ENCODE measurements at places on chromosomes 12 and 14. TPM values are rescaled to one million over a fixed set of nuclear protein-coding genes. Genes with fewer than 3 reads are reported as not detected.

DNA sequence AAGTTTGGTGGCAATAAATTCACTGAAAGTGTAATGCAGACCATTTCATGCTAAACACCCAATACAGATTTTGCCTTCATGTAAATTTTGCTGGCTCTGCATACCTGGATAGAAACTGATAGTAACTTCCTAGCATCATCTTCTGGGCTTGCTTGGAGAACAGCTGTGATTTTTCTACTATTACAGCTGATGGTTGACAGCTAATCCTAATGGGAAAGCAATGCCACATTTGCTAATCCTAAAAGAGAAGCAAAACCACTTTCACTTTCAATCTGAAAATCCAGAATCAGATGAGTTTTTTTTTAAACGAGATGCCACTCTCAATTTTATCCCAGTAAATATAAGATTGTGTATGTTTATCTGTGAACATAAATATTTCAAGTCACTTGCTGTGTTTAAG is 1035.9 kb downstream of the TRHDE start:
- no peaks in the 10 kb centered on the region for H3K27me3 ChIP-seq
- DNase-seq = peak; percentile 2
- H3K4me3 ChIP-seq = no peak overlapping the region

GRCh38 chr12:28130625-28131598 is 59.3 kb upstream of the CCDC91 start:
- H3K36me3 ChIP-seq = no peaks in the 10 kb centered on the region
- DNase-seq = no peak
- no peaks in the 10 kb centered on the region for H3K27me3 ChIP-seq
- no peak overlapping the region for H3K4me3 ChIP-seq
- no peaks in the 10 kb centered on the region for H3K4me1 ChIP-seq

- no peak overlapping the region for H3K4me3 ChIP-seq
- no peak overlapping the region for H3K27ac ChIP-seq
- H3K4me1 ChIP-seq = no peaks in the 10 kb centered on the region
Observed at GRCh38 chr14:62428429-62429203, 616.6 kb downstream of the KCNH5 start.

DNA sequence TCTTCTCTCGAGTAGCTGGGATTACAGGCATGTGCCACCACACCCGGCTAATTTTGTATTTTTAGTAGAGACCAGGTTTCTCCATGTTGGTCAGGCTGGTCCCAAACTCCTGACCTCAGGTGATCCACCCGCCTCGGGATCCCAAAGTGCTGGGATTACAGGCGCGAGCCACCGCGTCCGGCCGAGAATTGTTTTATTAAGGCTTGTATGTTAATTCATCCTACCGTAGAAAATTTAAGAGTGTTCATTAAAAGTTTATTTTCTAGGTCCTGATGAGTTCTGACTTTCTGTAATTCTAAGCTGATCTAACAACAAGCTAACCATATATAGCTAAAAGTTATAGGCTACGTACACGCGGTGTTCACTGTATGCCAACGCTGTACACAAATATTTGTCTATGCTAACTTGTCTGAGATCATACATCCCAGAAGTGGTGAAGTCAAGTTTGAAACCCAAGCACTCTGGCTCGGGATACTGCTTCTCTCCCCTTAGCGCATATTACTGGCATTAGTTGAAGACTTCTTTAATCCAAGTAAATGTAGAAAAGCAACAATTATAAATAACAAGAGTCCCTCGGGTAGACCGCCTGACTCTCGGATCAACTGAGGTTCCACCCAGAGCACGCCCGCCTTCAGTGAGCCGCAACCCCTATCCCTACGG is 570 bp upstream of the MRPS35 start:
- DNase-seq = no peak
- H3K27me3 ChIP-seq = no peaks in the 10 kb centered on the region
- H3K4me1 ChIP-seq = no peaks in the 10 kb centered on the region
- no peaks in the 10 kb centered on the region for H3K36me3 ChIP-seq
- H3K4me3 ChIP-seq = peak overlapping the region; percentile 89

DNA sequence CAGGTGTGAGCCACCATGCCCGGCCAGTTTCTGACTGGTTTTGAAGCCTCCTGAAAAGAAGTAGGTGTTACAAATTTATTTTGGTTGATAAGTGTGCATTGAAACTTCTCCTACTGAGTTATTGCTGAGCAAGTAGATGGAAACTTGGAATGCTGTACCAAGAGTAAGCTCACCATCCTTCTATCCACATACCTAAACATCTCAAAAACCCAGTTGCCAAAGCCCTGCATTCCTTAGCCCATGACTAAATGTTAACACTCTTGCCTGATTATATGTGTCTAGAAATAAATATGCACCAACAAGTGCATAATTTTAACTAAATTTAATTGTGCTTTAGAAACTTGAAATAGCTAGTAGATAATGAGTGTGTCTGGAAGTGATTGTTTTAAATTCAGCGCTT is 357.8 kb downstream of the DUSP6 start:
- no peak overlapping the region for H3K27ac ChIP-seq
- no peak for DNase-seq
- H3K4me3 ChIP-seq = no peak overlapping the region

The RNASE1 gene
- total RNA-seq = 201 TPM

GRCh38 chr12:124501112-124501561 is 66.3 kb downstream of the NCOR2 start:
- peaks cover 59% of the 10 kb centered on the region for H3K4me1 ChIP-seq
- peak overlapping the region; percentile 57 for H3K27ac ChIP-seq
- no peaks in the 10 kb centered on the region for H3K27me3 ChIP-seq
- H3K4me3 ChIP-seq = no peak overlapping the region
- peak; percentile 29 for DNase-seq

The FLRT2 gene
- total RNA-seq = 16.6 TPM

DNA sequence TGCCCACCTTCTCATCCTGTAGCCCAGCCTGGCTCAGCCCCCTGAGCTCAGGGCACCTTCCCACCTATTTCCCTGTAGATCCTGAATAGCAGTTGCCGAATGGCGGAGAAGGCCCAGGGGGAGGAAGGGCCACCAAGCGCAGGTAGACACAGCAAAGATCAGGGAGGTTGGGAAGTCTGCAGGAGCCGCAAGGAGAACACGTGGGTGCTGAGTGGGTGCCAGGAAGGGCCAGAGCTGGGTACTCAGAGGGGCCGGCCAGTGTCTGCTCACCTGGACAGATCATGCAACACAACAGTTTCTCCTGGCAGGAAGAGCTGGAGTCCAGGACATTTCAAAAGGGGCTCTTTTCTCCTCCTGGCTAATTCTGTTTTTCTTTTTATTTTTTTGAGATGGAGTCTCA is 30.6 kb downstream of the CHGA start:
- H3K27me3 ChIP-seq = no peaks in the 10 kb centered on the region
- no peak overlapping the region for H3K4me3 ChIP-seq
- H3K4me1 ChIP-seq = no peaks in the 10 kb centered on the region
- DNase-seq = no peak

DNA sequence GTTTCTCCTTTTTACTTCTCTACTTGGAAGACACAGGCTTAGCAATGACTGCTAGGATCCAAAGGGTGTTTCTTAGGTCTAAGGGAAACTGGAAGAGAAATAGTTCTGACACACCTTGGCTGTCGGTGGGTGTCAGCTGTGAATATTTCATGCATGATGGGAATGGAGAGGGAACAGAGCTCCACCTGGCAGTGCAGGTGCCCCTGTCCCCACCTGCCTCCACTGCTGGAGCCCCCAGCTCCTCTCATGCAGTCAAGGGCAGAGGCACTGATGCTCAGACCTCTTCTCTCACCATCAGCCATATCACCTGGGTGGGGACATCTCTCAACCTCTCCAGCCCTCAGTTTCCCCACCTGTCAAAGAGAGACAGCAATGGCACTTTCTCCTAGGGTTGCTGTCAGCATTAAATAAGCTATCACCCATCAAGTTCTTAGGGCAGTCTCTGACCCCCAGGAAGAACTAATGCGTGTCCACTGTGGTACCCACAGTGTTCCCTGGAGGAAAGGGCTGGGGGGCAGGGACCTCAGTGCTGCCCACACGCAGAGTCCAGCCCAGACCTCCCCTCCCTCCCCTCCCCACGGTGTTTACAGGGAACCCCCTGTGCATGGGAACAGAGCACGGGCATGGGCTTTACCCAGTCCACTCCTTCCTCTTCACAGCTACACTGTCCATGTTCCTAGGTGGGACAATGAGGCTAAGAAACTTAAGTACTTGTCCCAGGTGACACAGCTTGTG is 69.1 kb downstream of the C14orf132 start:
- H3K4me1 ChIP-seq = no peaks in the 10 kb centered on the region
- no peaks in the 10 kb centered on the region for H3K36me3 ChIP-seq
- H3K27me3 ChIP-seq = no peaks in the 10 kb centered on the region
- H3K4me3 ChIP-seq = no peak overlapping the region
- DNase-seq = no peak

DNA sequence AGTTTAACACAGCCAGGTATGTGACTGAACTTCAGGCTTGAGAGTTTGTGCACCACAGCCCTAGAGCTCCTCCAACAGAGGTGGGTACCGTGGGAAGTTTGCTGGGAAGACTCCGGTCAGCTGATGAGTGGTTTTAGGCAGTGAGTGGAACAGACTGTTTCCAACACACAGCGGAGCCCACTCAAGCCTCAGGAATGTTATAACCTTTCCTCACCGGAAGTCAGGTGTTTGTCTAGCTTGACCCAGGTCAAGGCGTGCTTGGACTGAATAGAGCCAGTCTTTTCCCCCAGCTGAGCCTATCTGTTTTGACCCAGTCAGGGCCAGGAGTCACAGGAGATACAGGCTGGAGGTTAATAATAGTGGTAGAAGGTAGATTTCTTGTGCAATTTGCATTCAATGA is 138.4 kb upstream of the PARP11 start:
- no peaks in the 10 kb centered on the region for H3K36me3 ChIP-seq
- peak; percentile 85 for DNase-seq
- H3K4me3 ChIP-seq = no peak overlapping the region
- no peaks in the 10 kb centered on the region for H3K27me3 ChIP-seq
- H3K27ac ChIP-seq = peak overlapping the region; percentile 25

GRCh38 chr12:132724506-132725241 is 14.0 kb downstream of the PGAM5 start:
- H3K4me1 ChIP-seq = no peaks in the 10 kb centered on the region
- no peak overlapping the region for H3K4me3 ChIP-seq
- H3K27ac ChIP-seq = no peak overlapping the region
- no peak for DNase-seq
- H3K27me3 ChIP-seq = no peaks in the 10 kb centered on the region

DNA sequence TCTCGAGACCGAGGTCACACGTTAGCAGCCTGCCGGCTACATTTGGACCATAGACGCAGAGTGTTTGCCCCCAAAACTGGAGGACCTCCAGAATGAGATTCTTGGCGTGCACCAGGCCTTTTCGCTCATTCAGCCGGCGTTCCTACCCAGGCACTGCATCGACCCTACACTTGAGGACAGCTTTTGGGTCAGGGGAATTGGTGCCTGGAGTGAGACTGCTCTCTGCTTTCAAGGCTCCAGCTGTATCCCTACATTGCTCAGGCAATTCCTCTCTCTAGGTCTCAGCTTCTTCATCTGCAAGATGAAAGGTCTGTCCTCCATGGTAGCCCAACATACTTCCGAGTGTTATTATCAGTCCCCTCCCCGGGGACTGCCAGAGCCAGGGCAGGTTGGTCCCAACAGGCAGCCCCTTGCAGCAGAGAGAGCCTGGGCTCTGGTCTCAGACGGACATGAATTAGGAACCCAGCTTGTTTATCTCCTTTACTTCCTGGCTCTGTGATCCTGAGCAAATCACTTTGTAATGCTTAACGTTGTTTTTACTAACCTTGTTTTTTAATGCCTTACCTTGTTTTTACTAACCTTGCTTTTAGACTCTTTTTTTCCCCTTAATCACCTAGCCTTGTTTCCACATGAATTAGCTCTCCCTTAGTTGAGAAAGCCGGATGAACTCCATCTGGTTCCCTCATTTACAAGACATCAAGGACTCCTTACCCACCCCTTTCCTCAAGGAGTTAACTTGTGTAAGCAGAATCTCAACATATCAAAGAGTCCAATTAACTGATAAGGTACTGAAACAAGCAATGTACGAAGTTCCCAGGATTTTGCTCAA is 892 bp downstream of the TCHP start:
- H3K4me3 ChIP-seq = peak overlapping the region; percentile 88
- H3K36me3 ChIP-seq = peaks cover 21% of the 10 kb centered on the region
- peak; percentile 63 for DNase-seq
- H3K4me1 ChIP-seq = no peaks in the 10 kb centered on the region

- H3K27ac ChIP-seq = no peak overlapping the region
- DNase-seq = no peak
- H3K4me1 ChIP-seq = no peaks in the 10 kb centered on the region
- H3K4me3 ChIP-seq = no peak overlapping the region
Observed at GRCh38 chr14:54864526-54864925, 38.1 kb downstream of the GCH1 start.

GRCh38 chr14:21913759-21914158 is 240.1 kb upstream of the OR4E1 start:
- H3K27me3 ChIP-seq = no peaks in the 10 kb centered on the region
- no peaks in the 10 kb centered on the region for H3K4me1 ChIP-seq
- no peak overlapping the region for H3K4me3 ChIP-seq
- no peaks in the 10 kb centered on the region for H3K36me3 ChIP-seq
- H3K27ac ChIP-seq = no peak overlapping the region

The RBP5 gene
- total RNA-seq = 74.6 TPM

GRCh38 chr12:57057067-57057751 is 7.3 kb upstream of the MYO1A start:
- no peak overlapping the region for H3K27ac ChIP-seq
- H3K4me3 ChIP-seq = no peak overlapping the region
- H3K4me1 ChIP-seq = no peaks in the 10 kb centered on the region
- DNase-seq = no peak

The DEGS2 gene
- 28.7 TPM for total RNA-seq

DNA sequence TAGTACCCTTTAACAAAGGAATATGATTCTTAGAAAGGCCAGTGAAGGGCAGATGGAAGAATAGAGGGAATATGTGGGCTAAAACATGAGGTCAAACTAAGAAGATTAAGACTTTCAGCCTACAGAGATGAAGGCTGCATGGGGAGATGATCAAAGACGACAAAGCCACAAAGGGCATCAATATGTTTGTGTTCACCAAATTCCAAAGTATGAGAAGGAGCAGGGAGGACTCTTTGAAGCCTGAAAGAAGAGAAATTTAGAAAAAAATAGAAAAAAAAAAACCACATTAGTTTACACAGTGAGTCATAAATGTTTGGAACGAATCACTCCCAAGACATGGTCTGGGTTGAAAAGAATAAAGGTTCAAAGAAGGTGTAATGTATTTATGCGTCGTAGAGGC is 131.8 kb downstream of the NEDD1 start:
- no peaks in the 10 kb centered on the region for H3K4me1 ChIP-seq
- no peak overlapping the region for H3K4me3 ChIP-seq
- no peak overlapping the region for H3K27ac ChIP-seq
- no peaks in the 10 kb centered on the region for H3K27me3 ChIP-seq

The TPPP2 gene
- total RNA-seq = not detected

The RIN3 gene
- 30.4 TPM for total RNA-seq

The PDZRN4 gene
- 2.1 TPM for total RNA-seq

The FAM181A gene
- not detected for total RNA-seq

Data from kidney (tissue), 22 donors.